ENCODE measurements at places on chromosomes 7 and 10. TPM values are rescaled to one million over a fixed set of nuclear protein-coding genes. Genes with fewer than 3 reads are reported as not detected.

DNA sequence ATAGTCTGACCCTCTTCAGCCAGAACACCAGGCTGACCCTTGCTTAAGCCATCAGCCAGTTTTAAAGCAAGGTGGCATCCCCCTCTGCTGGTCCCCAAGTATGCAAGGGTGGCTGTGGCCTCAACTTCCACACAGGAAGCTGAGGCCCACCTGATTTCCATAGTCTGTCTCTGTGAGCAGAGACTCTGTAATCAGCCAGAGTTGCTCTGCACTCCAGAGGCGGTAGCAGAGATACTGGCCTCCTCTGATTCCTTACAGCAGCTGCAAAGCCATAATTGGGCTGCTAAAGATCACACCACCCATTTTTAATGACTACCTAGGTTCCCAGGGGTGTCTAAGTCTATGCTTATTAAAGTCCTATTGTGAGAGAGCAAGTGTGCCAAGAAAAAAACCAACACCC is 1.8 kb downstream of the PDAP1 start:
- peak overlapping the region; percentile 66 for H3K27ac ChIP-seq
- peaks cover 41% of the 10 kb centered on the region for H3K4me1 ChIP-seq
- peaks cover 18% of the 10 kb centered on the region for H3K36me3 ChIP-seq
- H3K4me3 ChIP-seq, result no peak overlapping the region

CFAP46 gene
- total RNA-seq, result 0.92 TPM

DNA sequence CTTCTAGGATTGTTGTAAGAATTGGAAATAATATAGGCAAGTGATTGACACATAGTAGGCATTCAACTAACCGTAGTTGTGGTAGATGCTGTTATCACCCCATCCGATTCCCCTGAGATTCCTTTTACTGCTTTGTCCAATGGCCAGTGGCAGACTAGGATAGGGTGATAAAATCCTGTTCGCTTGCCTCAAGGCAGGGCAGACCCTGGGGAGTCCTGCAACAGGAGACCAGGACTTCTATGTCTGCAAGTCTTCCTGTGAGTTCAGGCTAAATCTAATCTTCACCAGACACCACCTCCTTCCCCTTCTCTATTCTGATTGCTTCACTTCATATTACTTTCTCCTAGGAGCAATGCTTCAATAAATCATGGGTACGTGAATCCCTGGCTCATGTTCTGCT is 42.8 kb upstream of the CREB5 start:
- no peaks in the 10 kb centered on the region for H3K4me1 ChIP-seq
- no peaks in the 10 kb centered on the region for H3K27me3 ChIP-seq
- DNase-seq, result no peak
- no peak overlapping the region for H3K27ac ChIP-seq
- H3K4me3 ChIP-seq, result no peak overlapping the region
- peaks cover 1% of the 10 kb centered on the region for H3K36me3 ChIP-seq

DNA sequence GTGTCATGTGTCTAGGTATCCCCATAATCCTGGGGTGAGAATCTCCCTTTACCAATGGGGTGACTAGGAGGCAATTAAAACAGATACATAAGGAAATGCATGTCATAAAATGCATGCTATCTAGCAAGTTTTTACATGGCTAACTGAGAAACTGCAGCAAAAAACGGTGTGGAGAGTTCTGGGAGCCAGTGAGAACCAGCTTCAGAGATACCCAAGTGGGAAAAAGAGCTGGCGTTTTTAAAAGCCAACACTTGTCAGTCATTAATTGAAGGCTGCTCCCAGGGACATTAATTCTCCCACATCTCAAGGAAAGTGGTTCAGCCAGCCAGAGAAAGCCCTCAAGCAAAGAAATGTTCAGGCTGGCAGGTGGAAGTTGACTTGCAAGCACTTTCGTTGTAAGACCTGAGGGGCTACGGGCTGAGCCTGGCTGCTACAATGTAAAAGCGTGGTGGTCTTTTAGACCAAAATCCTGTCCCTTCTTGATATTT is 28.1 kb downstream of the ST8SIA6 start:
- H3K4me3 ChIP-seq, result no peak overlapping the region
- H3K4me1 ChIP-seq, result peaks cover 4% of the 10 kb centered on the region
- peaks cover 18% of the 10 kb centered on the region for H3K27me3 ChIP-seq

- H3K27ac ChIP-seq, result no peak overlapping the region
- peaks cover 13% of the 10 kb centered on the region for H3K4me1 ChIP-seq
- H3K36me3 ChIP-seq, result peaks cover 3% of the 10 kb centered on the region
- peaks cover 78% of the 10 kb centered on the region for H3K27me3 ChIP-seq
Observed at GRCh38 chr7:20794676-20795075, 8.0 kb upstream of the SP8 start.

DNA sequence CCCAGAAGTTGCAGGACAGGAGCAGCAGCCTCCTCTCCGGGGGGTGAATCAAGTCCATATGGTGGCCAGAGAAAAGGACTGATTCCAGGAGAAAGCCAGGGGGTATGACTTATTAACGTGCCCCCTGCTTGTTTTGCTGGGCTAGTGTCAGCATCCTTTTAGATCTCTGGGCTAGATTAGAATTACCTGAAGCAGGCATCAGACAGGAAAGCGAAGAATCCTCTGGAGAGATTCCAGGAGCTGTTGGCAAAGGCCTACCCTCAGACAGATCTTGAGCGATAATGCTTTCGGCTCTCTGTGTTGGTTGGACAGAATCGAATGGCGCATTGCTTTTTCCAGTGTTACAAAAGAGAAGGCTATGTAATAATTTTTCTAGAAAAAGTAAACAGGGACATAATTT is 164.0 kb upstream of the GLI3 start:
- no peak overlapping the region for H3K4me3 ChIP-seq
- DNase-seq, result no peak
- H3K4me1 ChIP-seq, result no peaks in the 10 kb centered on the region
- H3K27me3 ChIP-seq, result no peaks in the 10 kb centered on the region

GRCh38 chr10:70585578-70586169 is 16.9 kb downstream of the PRF1 start:
- no peak for DNase-seq
- no peak overlapping the region for H3K4me3 ChIP-seq
- H3K36me3 ChIP-seq, result no peaks in the 10 kb centered on the region

PPIA gene
- total RNA-seq, result 1,108 TPM

HMX3 gene
- total RNA-seq, result not detected

DNA sequence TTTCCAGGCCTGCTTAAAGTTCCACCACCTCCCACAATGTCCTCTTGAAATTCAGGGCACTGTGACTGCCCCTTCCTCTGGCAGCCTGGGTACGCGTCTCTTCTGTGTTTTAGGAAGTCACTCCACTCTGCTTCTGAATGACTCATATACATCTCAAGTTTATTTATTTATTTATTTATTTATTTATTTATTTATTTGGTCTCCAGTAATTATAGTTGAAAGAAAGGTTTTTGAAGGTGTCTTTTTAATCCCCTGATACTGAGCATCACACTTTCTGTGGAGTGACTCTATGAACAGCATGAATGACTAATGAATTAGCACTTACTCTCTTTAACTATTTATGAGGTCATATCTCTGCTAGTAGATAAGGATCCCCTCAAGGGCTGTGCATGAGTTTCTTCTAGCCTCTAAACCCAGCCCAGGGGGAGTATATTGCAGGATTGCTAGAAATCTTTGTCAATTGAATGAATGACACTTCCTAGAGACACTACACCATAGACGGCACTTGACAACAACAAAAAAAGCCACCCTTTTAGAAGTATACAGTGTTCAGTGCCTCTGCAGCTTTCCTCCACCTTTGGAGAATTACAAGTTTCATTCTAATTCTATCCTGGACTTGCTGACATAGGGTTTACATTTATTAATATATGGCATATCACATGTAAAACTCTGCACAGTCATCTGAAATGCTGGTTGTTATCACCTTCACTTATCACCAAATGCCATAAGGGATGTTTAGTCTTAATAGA is 2.1 kb downstream of the MACC1 start:
- no peak overlapping the region for H3K27ac ChIP-seq
- no peak overlapping the region for H3K4me3 ChIP-seq
- no peaks in the 10 kb centered on the region for H3K36me3 ChIP-seq
- no peak for DNase-seq

- H3K4me3 ChIP-seq, result no peak overlapping the region
- H3K36me3 ChIP-seq, result peaks cover 16% of the 10 kb centered on the region
- no peak for DNase-seq
- peak overlapping the region; percentile 88 for H3K27ac ChIP-seq
- H3K27me3 ChIP-seq, result no peaks in the 10 kb centered on the region
Observed at GRCh38 chr7:92767437-92767836, 68.9 kb downstream of the CDK6 start.

DNA sequence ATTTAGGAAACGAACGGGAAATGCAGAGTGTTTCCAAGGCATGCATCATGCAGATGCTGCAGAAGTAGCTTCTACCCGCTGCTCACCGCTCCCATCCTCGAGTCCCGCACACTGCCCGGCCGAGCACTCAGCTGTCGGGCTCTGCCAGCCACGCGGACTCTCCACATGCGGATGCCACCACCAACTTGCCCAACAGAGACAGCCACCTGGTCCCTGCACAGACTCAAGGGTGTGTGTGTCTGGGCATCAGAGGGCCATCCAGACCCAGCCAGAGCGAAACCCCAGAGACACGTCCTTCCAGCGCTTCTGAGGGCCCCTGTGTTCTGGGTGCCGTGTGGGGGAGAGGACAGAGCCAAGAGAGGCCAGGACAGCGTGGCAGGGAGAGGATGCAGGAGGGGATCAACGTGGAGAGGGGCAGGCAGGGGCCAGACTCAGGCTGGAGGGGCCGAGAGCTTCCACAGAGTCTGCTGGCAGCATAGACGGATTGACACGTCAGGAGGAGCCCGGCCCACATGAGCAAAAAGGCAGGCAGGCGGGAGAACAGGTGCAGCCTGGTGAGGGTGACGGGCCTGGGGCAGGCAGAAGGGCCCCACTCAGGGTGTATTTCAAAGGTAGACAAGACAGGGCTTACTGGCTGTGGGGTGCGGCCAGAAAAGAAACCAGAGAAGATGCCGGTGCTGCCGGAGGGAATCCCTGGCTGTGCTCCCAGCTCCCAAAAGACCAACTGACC is 18.3 kb downstream of the GPER1 start:
- H3K27me3 ChIP-seq, result no peaks in the 10 kb centered on the region
- H3K36me3 ChIP-seq, result no peaks in the 10 kb centered on the region
- peaks cover 26% of the 10 kb centered on the region for H3K4me1 ChIP-seq
- no peak overlapping the region for H3K27ac ChIP-seq
- no peak overlapping the region for H3K4me3 ChIP-seq

DNA sequence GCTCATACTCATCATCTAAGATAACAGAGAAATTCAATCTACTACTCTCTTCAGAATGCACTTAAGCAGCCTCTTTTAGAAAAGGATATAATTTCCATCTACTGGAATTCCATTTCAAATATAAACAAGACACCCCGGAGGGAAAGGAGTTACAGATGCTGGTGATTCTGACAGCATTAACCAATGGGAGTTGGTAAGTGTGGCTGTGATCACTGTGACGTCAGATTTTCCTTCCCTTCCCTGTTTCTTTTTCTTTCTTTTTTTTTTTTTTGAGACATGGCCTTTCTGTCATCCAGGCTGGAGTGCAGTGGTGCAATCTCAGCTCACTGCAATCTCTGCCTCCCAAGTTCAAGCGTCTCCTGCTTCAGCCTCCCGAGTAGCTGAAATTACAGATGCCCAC is 106.6 kb downstream of the ACTR3B start:
- no peaks in the 10 kb centered on the region for H3K27me3 ChIP-seq
- H3K36me3 ChIP-seq, result no peaks in the 10 kb centered on the region
- no peak overlapping the region for H3K27ac ChIP-seq
- H3K4me3 ChIP-seq, result no peak overlapping the region

TMEM72 gene
- total RNA-seq, result not detected

STK17A gene
- total RNA-seq, result 35.0 TPM

- DNase-seq, result no peak
- peaks cover 3% of the 10 kb centered on the region for H3K36me3 ChIP-seq
- no peak overlapping the region for H3K27ac ChIP-seq
- H3K27me3 ChIP-seq, result peaks cover 35% of the 10 kb centered on the region
- H3K4me3 ChIP-seq, result no peak overlapping the region
- no peaks in the 10 kb centered on the region for H3K4me1 ChIP-seq
Observed at GRCh38 chr7:107782374-107782773, 20.6 kb downstream of the SLC26A3 start.

GRCh38 chr7:77543910-77544309 is 6.8 kb downstream of the PTPN12 start:
- H3K36me3 ChIP-seq, result no peaks in the 10 kb centered on the region
- peaks cover 72% of the 10 kb centered on the region for H3K4me1 ChIP-seq
- no peaks in the 10 kb centered on the region for H3K27me3 ChIP-seq
- DNase-seq, result no peak
- H3K4me3 ChIP-seq, result no peak overlapping the region

SFTPA1 gene
- not detected for total RNA-seq

- H3K4me1 ChIP-seq, result peaks cover 15% of the 10 kb centered on the region
- H3K36me3 ChIP-seq, result no peaks in the 10 kb centered on the region
- no peak overlapping the region for H3K27ac ChIP-seq
- DNase-seq, result no peak
- no peaks in the 10 kb centered on the region for H3K27me3 ChIP-seq
Observed at GRCh38 chr7:83849131-83849530, 200.2 kb upstream of the SEMA3E start.

GRCh38 chr10:60490013-60490412 is 100.3 kb upstream of the ANK3 start:
- no peak overlapping the region for H3K27ac ChIP-seq
- DNase-seq, result no peak
- H3K36me3 ChIP-seq, result no peaks in the 10 kb centered on the region
- peaks cover 9% of the 10 kb centered on the region for H3K4me1 ChIP-seq

GRCh38 chr10:132865171-132865631 is 77.2 kb downstream of the CFAP46 start:
- peak; percentile 77 for DNase-seq
- H3K4me3 ChIP-seq, result no peak overlapping the region
- H3K27ac ChIP-seq, result no peak overlapping the region
- peaks cover 3% of the 10 kb centered on the region for H3K4me1 ChIP-seq

STEAP1B gene
- 4.2 TPM for total RNA-seq

- no peak overlapping the region for H3K27ac ChIP-seq
- DNase-seq, result no peak
Observed at GRCh38 chr10:14534152-14534551, 203.4 kb upstream of the FRMD4A start.

DNA sequence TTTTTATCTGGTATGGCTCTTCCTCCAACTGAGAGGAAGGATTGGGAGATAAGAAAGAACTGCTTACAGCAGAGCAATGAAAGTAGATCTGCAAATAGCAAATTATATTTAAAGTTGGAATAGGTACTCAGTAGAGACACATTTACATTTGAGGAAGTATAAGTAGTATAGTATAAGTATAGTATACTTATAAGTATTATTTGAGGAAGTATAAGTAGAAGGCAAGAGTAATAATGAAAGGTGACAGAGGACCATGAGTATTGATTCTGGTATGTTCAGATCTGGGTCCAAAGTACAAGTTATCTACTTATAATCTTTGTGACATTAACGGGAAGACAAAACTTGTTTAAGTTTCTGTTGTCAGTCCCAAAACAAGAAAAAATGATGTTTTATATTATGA is 527.6 kb upstream of the SORCS1 start:
- no peaks in the 10 kb centered on the region for H3K27me3 ChIP-seq
- H3K36me3 ChIP-seq, result no peaks in the 10 kb centered on the region
- H3K27ac ChIP-seq, result no peak overlapping the region
- no peak for DNase-seq
- H3K4me1 ChIP-seq, result no peaks in the 10 kb centered on the region
- H3K4me3 ChIP-seq, result no peak overlapping the region

Measured in chondrocyte (in vitro differentiated cells).